ENCODE measurements at places on chromosomes 6 and 20.
A peak's percentile ranks its signal among the peaks of the same experiment; 100 is the strongest.

GRCh38 chr6:86535100-86535499 is 402.2 kb upstream of the HTR1E start:
- DNase-seq = no peak

DNA sequence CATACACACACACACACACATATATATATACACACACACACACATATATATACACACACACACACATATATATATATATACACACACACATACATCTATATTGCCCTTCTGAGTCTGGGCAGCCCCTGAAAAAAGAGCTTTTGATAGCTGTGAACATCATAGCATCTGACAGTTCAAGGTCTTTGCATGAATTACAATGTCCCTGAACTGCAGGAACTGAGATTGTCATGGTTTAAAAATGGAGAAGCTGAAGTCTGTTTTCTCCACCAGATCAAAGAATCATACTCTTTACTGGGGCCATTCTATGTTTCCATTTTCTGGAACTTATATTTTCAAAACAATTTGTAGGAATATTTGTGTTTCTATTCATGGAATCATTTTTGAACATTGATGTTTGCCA is 189.8 kb downstream of the ZDHHC14 start:
- no peak for DNase-seq

GRCh38 chr6:77455271-77455670 is 8.0 kb downstream of the HTR1B start:
- DNase-seq = no peak

- DNase-seq = peak; percentile 50
Measured at GRCh38 chr6:50128420-50129005, 78.8 kb upstream of the DEFB112 start.

GRCh38 chr6:102670735-102671134 is 1277.2 kb downstream of the GRIK2 start:
- peak; percentile 57 for DNase-seq

- peak; percentile 66 for DNase-seq
Measured at GRCh38 chr20:12171923-12172524, 254.3 kb downstream of the BTBD3 start.

- DNase-seq = no peak
Measured at GRCh38 chr6:131054392-131055250, 8.4 kb downstream of the EPB41L2 start.

DNA sequence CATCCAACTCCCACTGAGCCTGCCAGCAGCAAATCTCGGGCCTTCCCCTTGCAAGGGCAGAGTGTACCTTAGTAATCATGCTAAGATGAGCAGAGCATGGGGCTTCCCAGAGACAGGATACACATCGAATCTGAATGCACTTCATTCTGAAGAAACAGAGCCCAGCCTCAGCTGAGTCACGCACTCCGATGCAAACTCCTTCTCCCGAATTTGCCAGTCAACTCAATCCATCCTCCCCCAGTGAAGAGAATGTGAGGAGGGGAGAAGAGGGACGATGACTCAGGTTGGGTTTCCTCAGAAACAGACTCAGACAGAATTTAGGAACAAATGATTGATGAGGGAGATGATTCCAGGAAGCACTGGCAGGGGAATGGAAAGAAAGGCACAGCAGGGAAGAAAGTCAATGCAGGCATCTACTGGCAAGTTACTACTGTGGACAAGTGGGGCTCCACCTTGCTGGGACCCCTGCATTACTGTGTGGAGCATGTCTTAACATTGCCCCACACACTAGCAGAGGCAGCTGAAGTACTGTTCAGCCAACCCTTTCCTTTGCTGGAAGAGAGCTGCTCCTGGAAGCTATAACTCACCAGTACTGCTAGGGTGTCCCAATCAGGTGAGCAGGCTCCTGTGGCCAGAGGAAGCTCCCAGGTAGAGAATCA is 251.6 kb downstream of the ADGB start:
- DNase-seq = no peak

DNA sequence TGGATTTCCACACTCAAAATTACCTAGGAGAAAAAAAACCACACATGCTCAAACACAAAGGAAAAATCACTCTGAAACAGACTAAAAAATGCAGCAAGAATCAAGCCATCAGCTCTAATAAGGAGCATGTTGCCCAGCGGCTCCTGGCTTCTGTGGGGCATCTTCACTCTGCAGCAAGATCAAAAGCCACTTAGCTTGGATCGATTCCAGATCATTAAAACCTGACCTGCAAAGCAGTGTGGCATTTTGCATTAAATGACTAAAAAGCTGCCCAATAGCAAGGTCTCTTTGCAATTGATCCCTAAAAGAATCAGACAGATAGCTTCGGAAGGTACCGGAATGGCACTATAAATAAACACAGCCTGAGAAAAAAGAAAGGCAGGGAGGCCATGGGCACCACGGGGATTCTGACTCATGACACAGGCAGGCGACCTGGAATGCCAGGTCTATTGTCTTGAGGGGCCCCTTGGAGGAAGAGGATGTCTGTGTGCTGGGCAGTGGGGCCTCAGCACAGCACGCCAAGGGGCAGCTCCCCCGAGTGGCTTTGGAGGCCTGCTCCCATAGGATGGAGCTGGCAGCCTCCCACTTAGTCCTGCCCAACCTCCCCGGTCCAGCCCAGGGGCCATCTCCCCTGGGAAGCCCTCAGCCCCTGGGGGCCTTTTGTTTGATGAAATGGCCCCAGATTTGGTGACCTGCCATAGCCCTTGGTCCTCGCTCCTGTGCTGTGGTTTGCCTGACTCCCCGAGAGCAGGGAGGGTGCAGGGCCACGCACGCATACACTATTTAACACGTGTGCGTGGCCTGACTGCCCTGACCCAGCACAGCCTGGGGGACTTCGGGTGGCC is 7.6 kb downstream of the LEMD2 start:
- DNase-seq = no peak

DNA sequence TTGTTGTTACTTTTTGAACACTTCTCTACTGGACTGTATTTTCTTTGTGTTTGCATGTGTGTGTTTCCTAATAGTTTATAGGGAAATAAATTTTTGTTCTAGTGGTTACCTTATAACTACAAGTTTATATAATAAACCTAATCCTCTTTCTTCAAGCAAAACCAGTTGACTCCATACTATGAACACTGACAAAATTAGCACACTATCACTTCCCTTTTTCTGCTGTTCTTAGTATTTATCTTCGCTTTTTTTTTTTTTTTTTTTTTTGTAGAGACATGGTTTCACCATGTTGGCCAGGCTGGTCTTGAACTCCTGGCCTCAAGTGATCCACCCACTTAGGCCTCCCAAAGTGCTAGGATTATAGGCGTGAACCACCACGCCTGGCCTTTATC is 25.0 kb upstream of the C6orf62 start:
- no peak for DNase-seq

DNA sequence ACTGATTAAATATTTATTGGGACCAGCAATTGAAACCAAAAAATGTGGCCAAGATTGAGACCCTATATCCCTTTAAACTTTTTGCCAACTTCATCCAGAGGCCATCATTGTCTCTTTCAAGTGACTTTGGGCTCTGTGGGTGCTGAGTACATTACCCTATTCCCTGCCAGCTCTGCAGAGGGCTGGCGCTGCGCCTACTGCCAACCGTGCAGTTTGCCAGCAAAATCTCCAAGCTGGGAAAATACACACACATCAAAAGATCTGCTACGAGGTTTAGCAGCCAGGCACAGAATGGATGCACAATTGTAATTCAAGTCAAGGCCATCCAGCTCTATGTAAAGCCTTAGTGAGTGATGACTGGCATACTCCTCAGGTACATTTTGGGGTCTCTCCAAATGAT is 125.0 kb downstream of the CBLN4 start:
- DNase-seq = no peak
